ENCODE measurements at places on chromosomes 6 and 20. TPM values are rescaled to one million over a fixed set of nuclear protein-coding genes. Genes with fewer than 3 reads are reported as not detected.

The PACRG gene
- total RNA-seq, result not detected

The SIRPB2 gene
- total RNA-seq, result not detected

The EDN1 gene
- 3.5 TPM for total RNA-seq

The TBX18 gene
- total RNA-seq, result 0.10 TPM

The TRIM31 gene
- total RNA-seq, result 0.18 TPM

The TP53TG5 gene
- total RNA-seq, result not detected

The NKAPL gene
- total RNA-seq, result 0.11 TPM

The PHACTR2 gene
- total RNA-seq, result 12.3 TPM

The WFDC12 gene
- not detected for total RNA-seq

The LY86 gene
- 77.3 TPM for total RNA-seq

The SPATA25 gene
- 2.4 TPM for total RNA-seq

The ZKSCAN4 gene
- 6.4 TPM for total RNA-seq

The BFSP1 gene
- 0.13 TPM for total RNA-seq

The IFNGR1 gene
- total RNA-seq, result 89.0 TPM

The LGSN gene
- total RNA-seq, result not detected

The AGPAT4 gene
- total RNA-seq, result 1.6 TPM

The SLC22A3 gene
- 0.05 TPM for total RNA-seq

The TNF gene
- 83.9 TPM for total RNA-seq

The MPIG6B gene
- not detected for total RNA-seq

The THEMIS gene
- total RNA-seq, result not detected

The CLVS2 gene
- not detected for total RNA-seq

The GNRH2 gene
- 0.64 TPM for total RNA-seq

The BPIFB1 gene
- total RNA-seq, result 0.13 TPM

The FAM217A gene
- not detected for total RNA-seq

The CFAP206 gene
- total RNA-seq, result not detected

The GSTA5 gene
- not detected for total RNA-seq

The SCAND1 gene
- 68.1 TPM for total RNA-seq

The SOX18 gene
- total RNA-seq, result 5.6 TPM

Measured in GM12878 (cell line).